GM23248 (cell line): ENCODE measurements at places on chromosomes 4 and X. TPM values are rescaled to one million over a fixed set of nuclear protein-coding genes. Genes with fewer than 3 reads are reported as not detected.

- H3K27ac ChIP-seq: no peak overlapping the region
- peaks cover 18% of the 10 kb centered on the region; the same call in 1 of the 2 replicates for H3K36me3 ChIP-seq
- no peaks in the 10 kb centered on the region for H3K4me1 ChIP-seq
- no peak overlapping the region for H3K4me3 ChIP-seq
Observed at GRCh38 chrX:53538781-53539180, 104.6 kb upstream of the HSD17B10 start.

GRCh38 chrX:142001934-142002333, 98.2 kb downstream of the MAGEC1 start:
- H3K4me3 ChIP-seq: no peak overlapping the region
- H3K4me1 ChIP-seq: no peaks in the 10 kb centered on the region
- H3K27ac ChIP-seq: no peak overlapping the region
- no peaks in the 10 kb centered on the region for H3K36me3 ChIP-seq

- DNase-seq: peak; percentile 73
- H3K27ac ChIP-seq: peak overlapping the region; percentile 100
- peak overlapping the region; percentile 98 for H3K4me3 ChIP-seq
- H3K4me1 ChIP-seq: peaks cover 14% of the 10 kb centered on the region; the same call in 1 of the 2 replicates
- no peaks in the 10 kb centered on the region for H3K36me3 ChIP-seq
Observed at GRCh38 chrX:41085512-41085877, 250 bp downstream of the USP9X start.

GRCh38 chr4:9919047-9919446, 102.2 kb downstream of the SLC2A9 start:
- DNase-seq: no peak
- H3K4me3 ChIP-seq: no peak overlapping the region
- H3K27me3 ChIP-seq: no peaks in the 10 kb centered on the region
- H3K4me1 ChIP-seq: no peaks in the 10 kb centered on the region
- H3K36me3 ChIP-seq: no peaks in the 10 kb centered on the region

UBA6 gene
- 61.9 and 250 TPM in 2 replicates for total RNA-seq

CSAG2 gene
- not detected in 2 replicates for total RNA-seq

ZAR1 gene
- total RNA-seq: not detected in 2 replicates

PFKFB1 gene
- total RNA-seq: not detected in 2 replicates

GRCh38 chrX:152028579-152028978, 54.1 kb upstream of the GABRE start:
- no peak overlapping the region for H3K4me3 ChIP-seq
- no peaks in the 10 kb centered on the region for H3K36me3 ChIP-seq
- DNase-seq: no peak
- H3K4me1 ChIP-seq: no peaks in the 10 kb centered on the region

PTPN13 gene
- total RNA-seq: 42.7 and 43.2 TPM in 2 replicates

UNC5C gene
- total RNA-seq: not detected in 2 replicates

DNA sequence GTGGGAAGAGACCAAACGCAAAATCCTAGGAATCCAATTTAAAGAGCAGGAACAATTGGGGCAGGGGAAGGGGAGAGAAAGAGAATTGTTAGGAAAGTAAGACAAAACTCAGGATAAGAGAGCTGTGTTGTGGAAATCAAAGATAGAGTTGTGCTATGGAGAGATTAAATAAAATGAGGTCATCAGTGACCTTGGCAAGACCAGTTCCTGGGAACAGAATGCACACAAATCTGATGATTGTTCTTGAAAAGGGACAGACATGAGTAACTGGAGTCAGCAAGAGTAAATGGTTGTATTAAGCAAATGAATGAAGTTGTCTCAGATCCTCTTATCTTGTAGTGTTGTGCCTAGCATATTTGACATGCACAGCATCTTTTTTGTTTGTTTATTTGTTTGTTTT, 267.4 kb downstream of the IL1RAPL1 start:
- no peaks in the 10 kb centered on the region for H3K36me3 ChIP-seq
- H3K27ac ChIP-seq: no peak overlapping the region
- H3K4me3 ChIP-seq: no peak overlapping the region

- no peaks in the 10 kb centered on the region for H3K27me3 ChIP-seq
- no peaks in the 10 kb centered on the region for H3K4me1 ChIP-seq
- no peak overlapping the region for H3K27ac ChIP-seq
- H3K4me3 ChIP-seq: no peak overlapping the region
Observed at GRCh38 chrX:24672701-24673190, 21.0 kb upstream of the POLA1 start.

GRCh38 chrX:10660171-10660570, 39.8 kb upstream of the MID1 start:
- no peaks in the 10 kb centered on the region for H3K4me1 ChIP-seq
- H3K27ac ChIP-seq: no peak overlapping the region
- no peaks in the 10 kb centered on the region for H3K27me3 ChIP-seq
- no peak for DNase-seq
